ENCODE measurements at places on chromosomes 1 and 21.

GRCh38 chr1:70987497-70987896 lies 60.1 kb downstream of the PTGER3 start:
- ATAC-seq, result no peak

GRCh38 chr1:20426923-20427322 lies 59.1 kb downstream of the CAMK2N1 start:
- ATAC-seq, result peak; percentile 65

DNA sequence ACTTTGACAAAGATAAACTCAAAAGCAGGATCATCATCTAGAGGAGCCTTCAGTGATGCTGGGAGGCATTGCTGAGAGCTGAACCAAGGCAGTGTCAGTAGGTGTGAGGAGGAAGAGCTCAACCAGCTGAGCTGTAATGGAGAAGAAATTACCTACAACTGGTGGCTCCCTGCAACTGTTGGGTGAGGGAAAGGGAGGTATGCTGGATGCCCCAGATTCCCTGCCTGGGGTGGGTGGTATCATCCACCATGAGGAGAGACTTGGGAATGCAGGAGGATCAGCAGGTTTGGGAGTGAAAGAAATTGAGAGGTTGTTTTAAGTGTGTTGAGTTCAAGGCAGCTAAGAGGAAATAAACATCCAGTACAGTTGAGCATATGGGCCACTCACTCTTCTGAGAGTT lies 199.8 kb downstream of the DNM3 start:
- no peak for ATAC-seq

GRCh38 chr1:53462769-53463501 lies 3.7 kb downstream of the DMRTB1 start:
- ATAC-seq, result no peak

DNA sequence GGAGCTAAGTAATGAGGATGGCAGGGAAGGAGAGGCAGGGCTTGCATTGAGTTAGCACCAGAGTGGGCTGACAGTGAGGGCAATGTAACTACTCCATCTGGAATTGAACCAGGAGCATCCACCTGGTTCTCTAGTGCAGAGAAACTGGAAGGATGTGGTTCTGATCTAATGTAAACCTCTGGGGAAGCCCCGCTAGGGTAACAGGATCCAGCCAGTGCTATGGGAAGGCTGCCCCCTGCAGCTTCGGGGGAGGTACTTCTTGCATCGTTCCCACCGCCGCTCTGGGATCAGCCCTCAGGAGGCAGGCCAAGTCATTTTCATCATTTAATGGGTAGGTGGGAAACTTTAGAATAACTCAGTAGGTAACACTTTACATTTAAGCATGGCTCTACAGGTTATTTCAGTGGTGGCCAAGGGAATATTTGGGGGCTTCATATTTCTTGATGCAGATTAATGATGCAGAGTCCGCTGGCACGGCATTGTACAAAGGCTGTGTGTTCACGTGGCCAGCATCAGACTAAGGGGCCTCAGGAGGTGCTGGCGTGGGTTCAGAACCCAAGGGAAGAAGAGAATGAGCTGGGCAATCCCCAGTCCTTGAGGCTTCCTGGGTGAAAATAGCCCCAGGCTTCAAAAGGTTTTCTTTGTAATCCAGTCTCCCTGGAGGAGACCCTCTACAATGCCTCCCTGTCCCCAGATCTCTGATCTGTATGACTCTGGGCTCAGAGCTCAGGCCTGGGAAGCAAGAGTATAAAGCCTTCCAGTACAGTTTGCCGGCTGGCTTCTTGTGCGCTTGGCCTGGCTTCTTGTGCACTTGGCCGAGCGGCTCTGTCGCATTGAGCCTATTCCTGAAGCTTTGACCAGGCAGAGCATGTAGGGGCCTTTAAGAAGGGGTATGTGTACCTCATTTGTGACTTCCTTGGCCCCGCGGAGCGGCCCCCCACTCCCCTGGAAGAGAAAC lies 26.4 kb upstream of the KAZN start:
- no peak for ATAC-seq

All from activated CD4-positive, CD25-positive, alpha-beta regulatory T cell treated with anti-CD3 and anti-CD28 coated beads, Interleukin-2, amount 50 U/mL, for 24 hours (primary cell).